COLO829 (cell line): ENCODE measurements at places on chromosomes 6 and 20.

DNA sequence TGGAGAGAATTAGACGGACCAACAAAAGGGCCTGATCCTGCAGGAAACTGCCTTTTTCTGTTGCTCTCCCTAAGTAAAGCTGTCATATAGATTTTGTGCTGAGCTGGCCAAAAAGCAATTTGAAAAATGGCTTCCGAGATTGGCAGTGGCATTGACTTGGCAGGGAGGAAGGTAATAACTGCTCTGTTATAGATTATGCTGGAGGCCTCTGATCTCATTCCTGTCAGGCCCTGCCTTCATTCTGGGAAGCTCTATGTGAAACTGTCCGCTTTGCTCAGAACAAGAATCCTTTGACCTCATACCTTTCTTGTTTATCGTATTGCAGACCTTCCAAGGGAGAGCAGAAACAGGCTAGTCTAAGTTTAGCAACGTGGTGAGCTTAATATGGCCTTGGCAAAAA, 234.4 kb downstream of the PHACTR1 start:
- no peak for DNase-seq

GRCh38 chr6:90375681-90376439, 79.2 kb upstream of the BACH2 start:
- no peak for DNase-seq

DNA sequence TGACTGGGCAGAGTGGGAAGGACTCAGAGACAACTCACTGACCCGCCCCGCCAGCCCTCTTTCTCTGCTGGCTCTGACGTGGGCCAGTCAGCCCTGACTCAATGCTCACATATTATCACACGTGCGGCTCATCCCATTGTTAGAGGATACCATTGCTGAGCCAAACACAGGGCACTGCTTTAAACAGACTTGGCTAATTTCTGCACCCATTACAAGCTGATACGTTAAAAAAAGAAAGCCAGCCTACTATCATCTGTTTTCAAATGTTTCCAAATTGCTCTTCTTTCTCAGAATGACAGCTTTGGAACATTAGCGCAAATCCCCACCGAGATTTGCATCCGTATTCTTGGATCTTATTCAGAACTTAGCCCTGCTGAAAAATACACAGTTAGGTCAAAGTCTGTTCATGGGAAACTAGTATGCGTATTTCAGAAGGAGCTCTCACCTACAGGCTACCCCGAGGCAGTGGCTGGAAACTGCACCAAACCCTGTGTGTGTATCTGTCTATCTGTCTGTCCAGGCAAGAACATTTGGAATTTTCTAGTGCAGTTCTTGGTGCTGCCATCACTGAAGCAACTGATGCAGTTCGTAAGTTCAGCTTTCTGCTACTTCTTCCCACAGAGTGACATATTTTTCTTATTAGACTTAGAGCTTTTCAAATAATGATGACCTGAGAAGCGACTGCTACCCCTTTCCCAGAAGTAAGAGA, 32.8 kb downstream of the RAMACL start:
- DNase-seq, result no peak

GRCh38 chr6:34260576-34261267, 11.9 kb upstream of the SMIM29 start:
- DNase-seq, result no peak
